ENCODE measurements at places on chromosomes 4 and X. TPM values are rescaled to one million over a fixed set of nuclear protein-coding genes. Genes with fewer than 3 reads are reported as not detected.

RAB41 gene
- not detected for total RNA-seq

AMER1 gene
- total RNA-seq: 1.2 TPM

GLOD5 gene
- total RNA-seq: not detected

LUZP4 gene
- not detected for total RNA-seq

ZFX gene
- 38.3 TPM for total RNA-seq

ADGRG4 gene
- not detected for total RNA-seq

SGMS2 gene
- total RNA-seq: 221 TPM

Data from regular cardiac myocyte (primary cell).